ENCODE measurements at places on chromosomes 2 and 18.

GRCh38 chr2:11379558-11379957 lies 35.1 kb upstream of the ROCK2 start:
- no peak for DNase-seq

GRCh38 chr2:3492951-3493614 lies 26.2 kb downstream of the ADI1 start:
- no peak for DNase-seq

DNA sequence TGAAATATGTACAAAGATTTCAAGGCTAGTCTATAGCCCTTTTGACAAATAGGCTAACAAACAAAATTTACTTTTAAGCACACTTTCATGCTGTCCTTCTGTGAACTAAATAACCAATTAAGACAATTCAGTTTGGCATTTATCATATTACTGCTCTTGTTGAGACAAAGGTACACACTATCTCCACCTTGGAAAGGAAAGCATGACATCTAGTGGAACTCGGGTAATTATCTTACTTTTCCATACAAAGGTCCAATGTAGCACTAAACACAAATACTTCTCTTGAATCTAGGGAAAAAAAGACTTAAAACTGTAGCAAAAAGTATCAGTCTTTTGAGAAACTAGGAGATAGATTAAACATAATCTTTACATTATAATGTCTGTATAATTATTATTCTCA lies 125.0 kb upstream of the CD226 start:
- no peak for DNase-seq

DNA sequence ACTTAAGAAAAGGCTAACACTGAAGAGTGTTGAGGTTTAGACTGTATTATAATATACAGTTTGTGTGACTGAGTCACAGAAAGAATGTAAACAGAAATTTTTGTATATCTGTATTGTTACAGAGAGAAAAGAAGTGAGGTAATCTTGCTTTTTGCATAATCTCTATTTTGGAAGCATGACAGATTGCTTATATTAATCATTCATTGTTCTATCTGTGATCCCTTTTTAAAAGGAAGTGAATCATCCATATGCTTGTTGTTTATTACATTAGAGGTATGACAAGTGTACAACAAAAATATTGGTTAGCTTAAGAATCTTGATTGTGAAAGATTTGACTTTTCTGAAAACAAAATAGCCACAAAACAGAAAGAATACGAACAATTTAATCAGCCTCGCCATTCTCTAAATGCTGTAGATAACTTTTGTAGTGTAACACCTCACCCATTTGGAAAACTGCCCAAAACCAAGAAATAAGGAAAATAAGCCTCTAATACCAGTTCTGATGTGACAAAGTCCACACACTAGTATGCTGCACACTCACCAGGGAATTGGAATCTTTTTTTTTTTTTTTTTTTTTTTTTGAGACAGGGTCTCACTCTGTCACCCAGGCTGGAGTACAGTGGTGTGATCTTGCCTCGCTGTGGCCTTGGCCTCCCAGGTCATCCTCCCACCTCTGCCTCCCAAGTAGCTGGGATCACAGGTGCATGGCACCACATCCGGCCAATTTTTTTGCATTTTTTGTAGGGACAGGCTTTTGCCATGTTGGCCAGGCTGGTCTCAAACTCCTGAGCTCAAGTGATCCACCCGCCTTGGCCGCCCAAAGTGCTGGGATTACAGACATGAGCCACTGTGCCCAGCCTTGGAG lies 91.5 kb upstream of the LPIN2 start:
- DNase-seq, result no peak

- no peak for DNase-seq
Observed at GRCh38 chr2:173997753-173998152, 32.6 kb upstream of the SP3 start.

- no peak for DNase-seq
Observed at GRCh38 chr2:108946442-108946841, 42.6 kb downstream of the EDAR start.

DNA sequence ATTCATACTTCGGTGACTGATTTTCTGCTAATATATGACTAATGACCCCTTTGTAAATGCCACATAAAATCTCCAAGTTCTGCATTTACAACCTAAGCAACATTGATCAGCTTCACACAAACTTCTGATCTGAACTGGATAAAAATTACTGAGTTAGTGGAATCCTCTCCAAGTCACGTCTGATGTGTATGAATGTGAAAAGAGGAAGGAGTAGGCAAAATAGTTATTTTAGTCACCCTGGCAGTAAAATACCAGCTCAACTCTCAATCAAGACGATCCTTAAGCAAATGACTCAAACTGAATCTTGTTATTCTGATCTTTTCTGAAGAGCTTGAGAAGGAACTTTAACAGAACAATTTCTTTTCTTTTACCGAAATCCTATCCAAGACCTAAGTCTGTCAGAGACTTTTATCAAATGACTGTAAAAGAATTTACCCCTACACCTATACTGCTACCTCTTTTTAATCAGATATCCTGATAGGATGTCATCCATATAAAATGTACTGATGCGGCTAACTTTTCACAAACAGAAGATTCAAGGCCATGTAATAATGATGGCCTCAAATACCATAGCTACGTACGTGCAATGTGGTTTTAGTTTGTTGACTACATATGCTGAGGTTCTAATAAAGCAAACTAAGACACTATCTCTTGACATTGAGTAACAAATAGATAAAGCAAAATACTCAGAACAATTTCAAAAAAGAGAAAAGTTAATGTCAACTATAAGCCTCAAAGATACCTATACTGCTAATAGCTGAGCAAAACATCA lies 23.7 kb downstream of the CUL3 start:
- DNase-seq, result no peak

- no peak for DNase-seq
Observed at GRCh38 chr2:72255540-72255939, 107.9 kb upstream of the CYP26B1 start.

DNA sequence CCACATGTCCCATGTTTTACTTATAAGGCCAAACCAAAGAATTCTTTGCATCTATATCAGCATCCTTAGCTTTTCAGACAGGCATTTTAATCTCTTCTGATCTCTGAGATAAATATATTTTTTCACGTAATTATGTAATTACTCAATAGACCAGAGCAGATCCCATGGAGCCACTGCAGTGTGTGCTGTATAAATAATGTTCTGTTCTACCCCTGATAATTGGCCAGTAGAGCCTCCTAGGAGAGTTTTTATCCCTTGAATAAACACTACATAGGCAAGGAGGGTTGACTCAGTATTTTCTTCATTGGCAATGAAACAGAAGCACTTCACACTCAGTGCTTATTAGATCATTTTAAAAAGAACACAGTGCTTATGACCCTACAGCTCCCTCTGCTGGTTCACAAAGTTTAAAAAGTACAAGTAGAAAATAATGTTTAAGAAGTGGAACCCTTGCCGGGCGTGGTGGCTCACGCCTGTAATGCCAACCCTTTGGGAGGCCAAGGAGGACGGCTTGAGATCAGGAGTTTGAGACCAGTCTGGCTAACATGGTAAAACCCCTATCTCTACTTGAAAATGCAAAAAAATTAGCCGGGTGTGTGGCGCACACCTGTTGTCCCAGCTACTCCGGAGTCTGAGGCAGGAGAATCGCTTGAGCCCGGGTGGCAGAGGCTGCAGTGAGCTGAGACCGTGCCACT lies 91.9 kb downstream of the PPP1R1C start:
- DNase-seq, result no peak

- peak; percentile 40 for DNase-seq
Observed at GRCh38 chr2:110852541-110853263, 120.3 kb downstream of the ACOXL start.

DNA sequence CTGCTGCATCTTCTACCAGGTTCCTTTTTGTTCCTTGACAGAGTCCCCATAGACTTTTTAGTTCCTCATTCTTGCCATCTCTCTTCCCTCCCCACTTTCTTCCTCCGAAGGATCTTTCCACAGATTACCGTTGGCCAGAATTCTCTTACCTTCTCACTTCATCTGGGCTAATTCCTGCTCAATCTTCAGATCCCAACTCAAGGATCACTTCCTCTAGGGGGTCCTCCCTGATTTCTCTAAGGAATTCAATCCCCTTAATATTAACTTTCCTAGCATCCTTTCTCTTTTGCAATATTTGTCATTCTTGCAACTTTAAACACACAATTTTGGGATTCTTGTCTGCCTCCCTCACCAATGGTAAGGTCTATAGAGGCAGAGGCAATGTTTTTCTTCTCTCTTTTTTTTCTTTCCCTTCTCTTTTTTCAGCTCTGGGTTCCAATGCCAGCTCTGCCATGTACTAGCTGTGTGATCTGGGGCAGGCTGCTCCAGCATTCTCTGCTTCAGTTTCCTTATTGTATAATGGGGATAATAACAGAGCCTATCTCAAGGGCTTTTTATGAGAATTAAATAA lies 5.4 kb upstream of the KCNE4 start:
- DNase-seq, result no peak

GRCh38 chr2:215367662-215368492 lies 56.0 kb downstream of the ATIC start:
- no peak for DNase-seq

DNA sequence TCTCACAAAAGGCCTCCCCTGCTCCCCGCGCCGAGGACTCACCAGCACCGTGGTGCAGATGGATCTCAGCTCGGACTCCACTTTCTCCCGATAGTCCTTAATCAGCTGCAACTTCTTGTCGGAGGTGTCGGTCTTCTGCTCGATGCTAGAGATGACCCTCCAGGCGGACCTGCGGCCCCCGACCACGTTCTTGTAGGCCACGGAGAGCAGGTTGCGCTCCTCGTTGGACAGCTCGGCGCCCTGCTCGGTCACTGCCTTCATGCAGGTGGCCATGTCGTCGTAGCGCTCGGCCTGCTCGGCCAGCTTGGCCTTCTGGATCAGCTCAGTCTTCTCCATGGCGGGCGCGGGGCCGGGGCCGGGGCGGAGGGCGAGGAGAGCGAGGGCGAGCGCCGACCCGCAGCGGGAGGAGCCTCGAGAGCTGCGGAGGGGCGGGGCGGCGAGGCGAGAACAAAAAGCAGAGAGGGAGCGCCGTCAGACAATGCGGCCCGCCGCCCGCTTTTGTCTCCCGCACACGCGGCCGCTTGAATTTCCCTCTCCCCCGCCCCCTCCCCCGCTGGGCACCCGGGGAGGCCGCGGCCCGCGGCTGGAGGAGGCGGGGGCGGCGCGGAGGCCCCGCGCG lies 571 bp downstream of the YWHAQ start:
- peak; percentile 71 for DNase-seq

DNA sequence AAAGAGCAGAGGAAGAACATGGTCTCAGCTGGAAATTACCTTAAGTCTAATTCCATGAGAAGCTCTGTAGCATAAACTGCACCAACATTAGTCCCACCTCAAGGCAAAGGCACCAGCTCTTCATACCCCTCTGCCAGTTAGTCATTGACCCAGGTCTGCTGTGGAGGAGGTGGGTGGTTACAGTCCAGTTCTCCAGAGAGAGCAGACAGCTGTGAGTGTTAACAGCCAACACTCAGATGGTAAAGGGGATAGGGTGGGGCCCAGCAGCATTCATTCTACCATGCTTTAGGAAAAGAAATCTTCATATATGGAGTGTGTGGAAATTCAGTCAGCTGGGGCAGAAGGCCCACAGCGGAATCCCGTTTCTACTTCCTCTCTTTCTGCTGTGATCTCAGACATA lies 159.7 kb upstream of the FBXO11 start:
- no peak for DNase-seq

DNA sequence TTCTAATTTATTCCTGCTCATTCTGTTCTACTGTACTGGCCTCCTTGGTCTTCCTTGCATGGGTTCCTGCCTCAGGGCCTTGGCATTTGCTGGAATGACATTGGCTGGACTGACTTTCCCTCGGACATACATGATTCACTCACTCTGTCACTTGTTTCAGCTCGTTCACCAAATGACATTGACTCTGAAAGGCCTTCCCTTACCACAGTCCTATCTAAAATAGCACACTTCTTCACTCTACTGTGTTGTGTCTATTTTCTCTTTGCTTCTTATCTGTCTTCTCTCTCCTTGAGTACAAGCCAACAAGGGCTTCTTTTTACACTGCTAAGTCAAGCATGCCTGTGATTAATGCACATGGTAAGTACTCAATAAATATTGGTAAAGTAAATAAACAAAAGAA lies 65.6 kb downstream of the SCG2 start:
- DNase-seq, result no peak

DNA sequence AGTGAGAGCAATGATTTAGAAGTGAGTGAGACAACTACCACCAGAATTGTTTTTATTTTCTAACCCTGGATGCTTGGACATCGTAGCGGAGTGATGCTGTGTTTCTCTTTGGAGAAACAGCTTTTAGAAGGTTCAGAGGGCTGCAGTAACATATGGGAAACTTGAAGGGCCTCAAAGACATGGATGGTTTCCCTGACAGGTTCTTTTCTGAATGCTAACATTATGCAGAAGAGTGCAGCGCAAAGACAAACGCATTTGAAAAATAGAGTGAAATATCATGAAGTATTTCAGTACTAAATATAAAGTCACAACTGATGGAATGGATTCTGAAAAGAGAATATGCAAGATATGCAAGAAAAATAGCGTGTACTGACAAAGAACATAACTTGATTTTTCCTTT lies 385.1 kb upstream of the DSEL start:
- DNase-seq, result no peak

Measured in T-cell (primary cell).